CD8-positive, alpha-beta T cell (primary cell): ENCODE measurements at places on chromosomes 2 and 18.

GRCh38 chr2:16165518-16166326 lies 225.4 kb downstream of the MYCN start:
- DNase-seq, result no peak

GRCh38 chr2:212135739-212136138 lies 402.9 kb downstream of the ERBB4 start:
- no peak for DNase-seq

DNA sequence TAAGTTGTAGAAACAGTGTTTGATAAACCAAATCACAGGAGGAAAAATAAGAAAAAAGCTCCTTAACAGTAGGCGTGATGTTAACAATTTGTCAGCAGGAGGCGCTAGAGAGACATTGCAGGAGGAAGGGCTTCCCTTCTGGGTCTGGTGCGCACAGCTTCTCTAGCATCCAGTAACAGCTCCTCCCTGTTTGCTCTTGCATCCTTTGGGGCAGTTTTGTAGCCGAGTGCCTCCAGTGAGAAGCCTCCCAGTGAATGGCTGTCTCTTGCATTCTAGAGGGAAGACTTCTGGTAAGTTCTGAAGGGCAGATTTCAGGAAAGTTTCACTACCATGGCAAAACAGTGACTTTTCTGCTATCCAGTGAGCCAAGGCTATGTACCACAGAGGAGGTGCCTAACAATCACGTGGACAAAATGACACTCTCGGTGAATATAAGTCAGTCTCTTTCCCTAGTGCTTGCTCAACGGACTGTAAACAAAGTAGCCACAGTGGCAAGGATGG lies 9.5 kb upstream of the ZNF396 start:
- peak; percentile 64 for DNase-seq

GRCh38 chr2:163984986-163985385 lies 249.2 kb upstream of the FIGN start:
- DNase-seq, result no peak

DNA sequence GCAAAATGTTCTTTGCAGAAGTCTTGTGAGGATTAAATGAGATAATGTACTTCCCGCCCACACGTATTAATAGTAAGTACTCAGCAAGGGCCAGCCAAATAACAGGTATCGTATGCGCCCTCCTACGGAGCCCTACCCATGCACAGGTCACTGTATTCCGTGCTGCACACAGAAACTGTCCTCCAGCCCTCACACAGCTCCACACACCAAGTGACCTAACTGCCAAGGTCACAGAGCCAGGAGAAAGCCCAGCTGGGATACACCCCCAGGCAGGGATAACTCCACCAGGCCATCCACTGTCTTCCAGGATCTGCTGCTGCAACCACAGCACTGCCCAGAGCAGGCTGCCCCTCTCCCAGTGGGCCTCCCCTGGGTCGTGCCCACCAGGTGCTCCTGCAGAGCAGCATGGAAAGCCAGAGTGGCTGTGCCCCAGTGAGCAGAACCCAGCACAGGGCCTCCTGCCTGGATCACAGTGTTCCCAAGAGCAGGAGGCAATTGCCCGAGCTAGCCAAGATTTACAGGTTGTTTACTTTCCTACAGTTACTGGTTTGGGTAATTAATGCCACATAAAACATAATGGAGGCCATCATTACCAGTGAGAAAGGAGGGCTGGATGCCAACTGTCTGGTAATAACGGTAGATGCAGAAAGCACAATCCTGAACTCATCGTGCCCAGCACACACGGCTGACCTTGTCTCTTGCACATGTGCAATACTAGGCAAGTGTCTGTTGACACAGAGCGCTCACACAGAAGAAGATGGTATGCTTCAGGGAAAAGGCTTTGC lies 24.4 kb downstream of the TFCP2L1 start:
- DNase-seq, result no peak
